ENCODE measurements at places on chromosomes 6 and 20.

DNA sequence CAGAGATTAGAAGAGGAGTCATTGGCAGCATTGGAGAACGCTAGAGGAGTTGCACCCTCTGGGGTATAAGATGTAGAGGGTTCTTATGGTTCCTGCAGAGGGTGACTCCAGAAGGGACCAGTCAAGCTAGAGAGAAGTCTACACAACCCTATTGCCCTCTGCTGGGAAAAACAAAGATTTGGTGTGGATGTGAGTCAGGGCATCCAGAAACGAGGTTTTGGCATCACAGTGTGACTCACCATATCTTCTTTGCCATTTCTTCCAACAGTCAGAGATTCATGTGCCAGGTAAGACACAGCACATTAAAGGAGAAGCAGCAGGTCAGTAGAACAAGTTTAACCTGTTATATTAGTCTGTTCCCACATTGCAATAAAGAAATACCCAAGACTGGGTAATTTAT lies 598.8 kb downstream of the MAFB start:
- no peak for DNase-seq

GRCh38 chr6:119173249-119174084 lies 95.0 kb upstream of the FAM184A start:
- no peak for DNase-seq

DNA sequence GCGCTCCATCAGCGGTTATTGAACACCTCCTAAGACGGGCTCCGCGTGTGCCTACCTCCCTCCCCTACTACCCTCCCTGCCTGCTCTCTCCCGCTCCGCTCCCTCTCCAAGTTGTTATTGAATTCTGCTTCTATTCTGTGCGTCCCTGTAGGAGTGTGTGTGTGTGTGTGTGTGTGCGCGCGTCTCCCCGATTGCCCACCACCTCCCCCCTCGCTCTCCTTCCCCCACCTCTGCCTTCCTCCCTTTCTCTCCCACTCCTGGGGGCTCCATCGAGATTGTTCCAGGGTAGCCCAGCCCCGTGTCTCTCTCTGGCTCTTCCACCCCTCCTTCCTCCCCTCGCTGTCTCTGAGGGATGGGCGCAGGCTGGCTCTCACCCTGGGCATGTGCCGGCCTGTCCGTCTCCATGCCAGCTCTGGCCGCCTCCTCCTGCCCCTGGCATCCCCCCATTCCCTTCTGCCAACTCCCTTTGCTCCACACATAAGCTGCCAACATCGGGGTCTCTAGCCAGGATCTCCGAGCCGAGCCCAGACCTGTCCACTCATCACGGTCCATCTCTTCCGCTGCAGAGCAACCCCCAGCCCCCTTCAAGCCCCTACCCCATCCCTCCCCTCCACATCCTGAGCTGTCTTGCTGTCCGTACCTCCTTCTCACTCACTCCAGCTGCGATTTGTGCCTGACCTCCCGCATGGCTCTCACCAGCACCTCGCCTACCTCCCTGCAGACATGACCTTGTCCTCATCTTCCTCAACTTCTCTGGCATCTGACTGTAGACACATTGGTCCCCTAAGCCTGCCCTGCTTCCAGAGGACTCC lies 68.5 kb downstream of the SRC start:
- DNase-seq, result no peak

GRCh38 chr6:161044335-161044734 lies 52.8 kb downstream of the MAP3K4 start:
- no peak for DNase-seq

DNA sequence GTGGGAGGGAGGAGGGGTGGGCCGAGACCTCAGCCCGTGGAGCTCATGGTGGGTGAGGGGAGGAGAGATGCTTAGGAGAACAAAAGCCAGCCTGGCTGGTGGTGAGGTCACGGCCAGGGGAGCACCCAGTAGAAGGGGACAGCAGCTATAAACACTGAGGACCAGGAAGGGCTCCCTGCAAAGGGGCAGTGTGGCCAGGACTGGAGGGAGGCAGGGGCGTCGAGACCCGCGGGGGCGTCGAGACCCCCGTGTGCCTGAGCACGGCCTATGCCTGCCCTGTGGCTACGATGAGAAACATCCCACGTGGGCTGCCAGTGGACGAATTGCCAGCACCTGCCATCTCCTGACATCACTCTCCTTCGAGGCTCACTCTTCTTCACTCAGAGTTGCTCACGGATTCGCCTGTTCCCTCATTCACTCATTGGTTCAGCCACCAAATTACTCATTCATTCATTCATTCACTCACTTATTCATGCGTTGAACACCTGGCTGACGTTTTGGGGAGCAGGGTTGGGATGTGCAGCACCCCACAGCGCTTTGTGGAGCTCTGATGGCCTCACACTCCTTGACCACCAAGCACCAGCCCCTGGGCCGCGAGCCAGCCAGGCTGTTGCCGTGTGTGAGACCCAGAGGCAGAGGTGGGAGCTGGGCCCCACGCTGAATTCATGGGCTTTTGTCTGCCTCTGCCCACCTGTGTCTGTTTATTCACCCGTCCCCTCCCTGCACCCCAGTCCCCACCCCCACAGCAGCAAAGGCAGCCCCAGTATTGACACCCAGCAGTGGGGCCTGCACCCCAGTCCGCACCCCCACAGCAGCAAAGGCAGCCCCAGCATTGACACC lies 61.2 kb upstream of the BHLHE23 start:
- no peak for DNase-seq

- DNase-seq, result no peak
Observed at GRCh38 chr6:108117427-108118358, 43.2 kb upstream of the OSTM1 start.

DNA sequence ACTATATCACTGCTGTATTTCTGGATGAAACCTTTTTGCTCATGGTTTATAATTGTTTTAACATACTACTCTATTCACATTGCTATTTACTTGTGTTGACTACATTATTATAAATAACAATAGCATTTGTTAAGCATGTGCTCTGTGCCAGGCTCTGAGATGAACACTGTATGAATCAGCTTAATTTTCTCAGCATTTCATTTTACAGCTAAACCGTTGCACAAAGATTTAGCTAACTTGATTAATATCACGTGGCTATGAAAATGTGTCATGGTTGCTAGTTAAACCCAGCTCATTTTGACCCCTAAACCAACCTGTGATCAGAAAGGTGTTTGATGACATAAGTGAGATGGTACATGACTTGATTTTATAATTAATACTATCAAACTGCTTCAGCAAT lies 77.5 kb downstream of the NCOA7 start:
- DNase-seq, result no peak

- DNase-seq, result no peak
Observed at GRCh38 chr6:26006086-26006939, 43.7 kb downstream of the TRIM38 start.

DNA sequence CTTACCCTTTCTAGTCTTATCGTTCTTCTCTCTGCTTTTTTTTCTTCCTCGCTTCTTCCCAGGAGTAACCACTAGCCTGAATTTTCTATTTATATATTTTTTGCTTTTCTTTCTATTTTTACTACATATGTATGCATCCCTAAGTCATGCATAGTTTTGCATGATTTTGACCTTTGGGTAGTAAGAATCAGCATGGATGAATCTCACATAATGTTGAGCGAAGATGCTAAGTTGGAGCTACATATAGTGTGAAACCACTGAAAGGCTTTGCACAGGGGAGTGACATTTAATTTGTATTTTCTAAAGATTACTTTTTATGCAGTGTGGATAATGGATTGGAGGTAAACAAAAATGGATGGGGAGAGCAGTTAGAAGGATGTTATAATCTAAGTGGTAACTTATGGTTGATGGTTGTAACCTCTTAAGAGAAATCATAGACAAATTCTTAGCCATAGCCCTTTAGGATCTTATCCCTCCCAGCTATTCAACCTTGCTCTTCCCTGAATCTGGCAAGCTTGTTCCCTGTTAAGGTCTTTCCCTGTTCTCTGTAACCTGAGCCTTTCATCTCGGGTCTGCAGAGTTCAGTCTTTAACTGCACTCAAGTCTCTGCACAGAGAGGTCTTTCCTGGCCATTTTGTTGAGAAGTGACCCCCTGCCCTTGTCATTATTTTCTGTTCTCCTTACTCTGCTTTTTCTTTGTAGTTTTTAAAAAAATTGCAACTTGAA lies 18.0 kb downstream of the PEX7 start:
- no peak for DNase-seq

DNA sequence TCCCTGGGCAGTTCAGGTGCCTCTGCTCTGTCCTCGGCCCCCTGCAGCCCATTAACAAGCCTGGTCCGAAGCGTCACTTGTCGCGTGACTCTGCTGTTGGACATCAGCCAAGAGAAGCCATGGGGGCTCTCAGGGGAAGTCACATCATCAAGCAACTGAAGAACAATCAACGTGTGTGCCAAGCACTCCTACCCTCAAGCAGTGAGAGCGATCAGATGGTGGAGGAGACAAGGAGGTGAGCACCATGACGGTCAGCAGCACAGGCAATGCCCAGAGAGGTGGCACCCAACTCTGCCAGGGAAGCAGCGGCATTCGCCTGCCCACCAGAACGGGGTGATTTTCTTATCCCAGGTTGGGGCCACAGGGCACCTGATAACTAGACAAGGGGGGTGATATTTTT lies 132.7 kb downstream of the AGPAT4 start:
- DNase-seq, result no peak

DNA sequence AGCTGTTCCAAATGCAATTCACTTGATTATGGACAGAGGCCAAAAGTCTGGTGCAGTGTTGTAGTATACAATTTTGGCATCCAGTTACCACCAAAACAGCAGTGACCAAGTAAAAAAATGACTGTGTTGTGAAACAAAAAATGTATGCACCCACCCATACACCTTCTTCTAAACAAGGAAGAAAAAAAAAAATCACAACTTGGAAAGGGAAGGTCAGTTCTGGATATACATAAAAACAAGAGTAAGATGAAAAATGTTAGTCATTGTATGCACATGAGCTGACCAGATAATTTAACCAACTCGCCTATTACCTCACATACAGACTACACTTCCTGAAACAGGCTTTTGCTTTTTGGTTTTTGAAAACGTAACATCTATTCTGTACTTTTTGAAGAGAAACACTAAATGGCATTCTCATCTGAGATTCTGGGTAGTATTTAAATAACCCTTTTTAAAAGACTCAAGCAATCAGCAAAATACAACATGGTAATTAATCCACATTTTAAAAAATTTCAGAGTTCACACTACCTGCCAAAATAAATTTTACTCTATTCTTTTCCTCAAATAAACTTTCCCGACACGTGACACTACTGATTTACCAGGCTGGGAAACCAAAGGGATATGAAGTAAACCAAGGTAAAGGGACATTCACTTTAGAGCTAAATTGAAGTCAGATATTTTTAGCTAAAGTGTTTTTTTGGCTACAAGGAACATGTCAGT lies 141.6 kb upstream of the SHLD1 start:
- no peak for DNase-seq

DNA sequence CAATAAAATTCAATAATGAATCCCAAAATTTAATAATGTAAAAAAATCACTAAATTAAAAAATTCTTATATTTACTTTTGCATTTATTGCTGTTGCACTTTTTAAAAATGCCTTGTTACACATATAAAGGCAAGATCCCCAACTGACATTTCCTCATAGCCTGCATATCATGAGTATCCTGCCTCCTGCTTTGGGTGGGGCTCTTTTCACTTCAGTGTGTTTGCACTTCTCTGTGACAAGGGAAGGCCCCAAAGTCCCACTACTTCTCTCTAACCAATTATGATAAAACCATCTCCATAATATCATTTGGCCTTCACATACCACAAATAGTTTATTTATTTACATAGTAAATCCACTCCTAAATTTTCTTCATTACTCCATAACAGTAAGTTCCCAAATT lies 446.1 kb upstream of the MARCKS start:
- DNase-seq, result no peak

DNA sequence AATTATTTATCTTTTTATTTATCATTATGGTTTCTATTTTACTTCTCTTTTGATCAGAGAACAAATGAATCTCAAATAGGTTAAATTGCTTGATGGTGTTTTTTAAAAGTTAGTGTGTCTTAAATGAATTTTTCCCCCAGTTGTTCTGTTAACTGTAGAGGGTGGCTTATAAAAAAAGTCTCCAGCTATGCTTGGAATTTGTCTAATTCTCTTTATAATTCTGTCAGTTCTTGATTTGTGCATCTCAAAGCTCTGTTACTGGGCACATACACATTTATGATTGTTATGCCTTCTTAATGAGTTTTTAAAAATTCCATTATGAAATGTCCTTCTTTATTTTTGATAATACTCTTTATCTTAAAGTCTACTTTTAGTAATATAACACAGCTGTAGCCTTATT lies 58.0 kb downstream of the LIN28B start:
- DNase-seq, result no peak

GRCh38 chr6:148398678-148399077 lies 56.0 kb downstream of the SASH1 start:
- no peak for DNase-seq

DNA sequence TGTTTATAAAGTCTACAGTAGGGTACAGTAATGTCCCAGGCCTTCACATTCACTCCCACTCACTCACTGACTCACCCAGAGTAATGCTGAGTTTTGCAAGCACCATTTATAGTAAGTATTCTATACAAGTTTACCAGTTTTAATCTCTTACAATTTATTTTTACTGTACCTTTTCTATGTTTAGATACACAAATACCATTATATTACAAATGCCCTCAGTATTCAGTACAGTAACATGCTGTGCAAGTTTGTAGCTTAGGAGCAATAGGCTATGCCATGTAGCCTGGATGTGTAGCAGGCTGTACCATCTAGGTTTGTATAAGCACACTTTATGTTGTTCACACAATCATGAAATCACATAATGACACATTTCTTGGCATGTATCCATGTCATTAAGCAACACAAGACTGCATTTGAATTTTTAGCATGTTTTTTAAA lies 673.6 kb downstream of the CD109 start:
- DNase-seq, result no peak

- DNase-seq, result no peak
Observed at GRCh38 chr6:160130729-160131484, 9.3 kb downstream of the SLC22A1 start.

DNA sequence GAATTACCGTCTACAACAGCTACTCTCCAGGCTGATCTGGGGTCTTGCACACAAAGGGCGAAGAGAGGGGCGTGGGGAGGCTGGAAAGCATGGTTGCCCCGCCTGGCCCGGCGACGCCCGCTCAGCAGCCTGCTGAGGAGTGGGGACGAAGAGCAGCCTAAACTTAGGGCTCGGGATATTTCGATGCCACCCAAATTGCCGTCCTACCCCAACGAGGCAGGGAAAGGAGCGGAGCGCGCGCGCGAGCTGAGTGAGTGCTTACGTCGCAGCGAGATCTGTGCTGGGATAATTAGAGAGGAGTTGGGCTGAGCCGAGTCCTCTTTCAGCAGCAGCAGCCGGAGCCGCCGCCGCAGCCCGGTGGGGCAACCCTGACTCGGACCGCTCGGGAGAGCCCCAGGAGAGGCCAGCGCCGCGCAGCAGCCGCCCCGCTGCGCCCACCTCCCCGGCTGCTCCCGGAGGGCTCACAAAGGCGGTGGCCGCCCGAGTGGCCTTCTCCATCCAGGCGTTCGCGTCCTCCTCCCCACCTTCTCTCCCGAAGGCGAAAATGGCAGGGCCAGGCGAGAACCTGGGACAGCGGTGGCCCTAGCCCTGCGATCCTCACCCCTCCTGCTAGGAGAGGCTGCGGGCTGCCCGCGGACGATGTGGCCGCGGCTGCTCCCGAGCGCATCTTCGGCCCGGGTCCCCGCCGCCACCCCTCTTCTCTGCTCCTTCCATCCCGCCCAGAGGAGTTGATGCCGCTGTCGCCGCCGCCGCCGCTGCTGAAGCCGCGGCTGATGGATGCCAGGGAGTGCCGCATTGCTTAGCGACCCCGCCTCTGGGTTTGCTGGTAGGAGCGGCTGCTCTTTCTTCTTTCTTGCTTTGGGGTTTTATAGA lies at the start of gene CLVS2:
CLVS2 (plus strand) TSS at position 315 of the 873 bp plus-strand sequence. CDS start 1,543 bp downstream, outside the sequence.
- no peak for DNase-seq

Measured in stimulated activated CD4-positive, alpha-beta T cell treated with anti-CD3 and anti-CD28 coated beads, Interleukin-1b, Interleukin-23, amount 100 ng/mL, for 1 hour (primary cell).